ENCODE measurements at places on chromosomes 2 and 18. TPM values are rescaled to one million over a fixed set of nuclear protein-coding genes. Genes with fewer than 3 reads are reported as not detected.

DNA sequence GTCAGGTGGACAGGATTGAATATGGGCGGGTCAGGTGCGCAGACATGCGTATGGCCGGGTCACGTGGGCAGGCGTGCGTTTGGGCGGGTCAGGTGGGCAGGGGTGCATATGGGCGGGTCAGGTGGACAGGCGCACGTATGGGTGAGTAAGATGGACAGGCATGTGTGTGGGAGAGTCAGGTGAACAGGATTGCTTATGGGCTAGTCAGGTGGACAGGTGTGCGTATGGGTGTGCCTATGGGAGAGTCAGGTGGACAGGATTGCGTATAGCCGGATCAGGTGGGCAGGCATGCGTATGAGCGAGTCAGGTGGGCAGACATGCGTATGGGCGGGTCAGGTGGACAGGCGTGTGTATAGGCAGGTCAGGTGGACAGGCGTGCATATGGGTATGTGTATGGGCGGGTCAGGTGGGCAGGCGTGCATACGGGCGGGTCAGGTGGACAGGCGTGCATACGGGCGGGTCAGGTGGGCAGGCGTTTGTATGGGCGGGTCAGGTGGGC lies 30.3 kb upstream of the KLF11 start:
- H3K27me3 ChIP-seq: no peaks in the 10 kb centered on the region
- no peak overlapping the region for H3K4me3 ChIP-seq
- no peak overlapping the region for H3K27ac ChIP-seq
- no peaks in the 10 kb centered on the region for H3K4me1 ChIP-seq
- no peak for DNase-seq
- no peaks in the 10 kb centered on the region for H3K36me3 ChIP-seq

SPC25 gene
- 27.7 TPM for total RNA-seq

STK17B gene
- total RNA-seq: 121 TPM

DNA sequence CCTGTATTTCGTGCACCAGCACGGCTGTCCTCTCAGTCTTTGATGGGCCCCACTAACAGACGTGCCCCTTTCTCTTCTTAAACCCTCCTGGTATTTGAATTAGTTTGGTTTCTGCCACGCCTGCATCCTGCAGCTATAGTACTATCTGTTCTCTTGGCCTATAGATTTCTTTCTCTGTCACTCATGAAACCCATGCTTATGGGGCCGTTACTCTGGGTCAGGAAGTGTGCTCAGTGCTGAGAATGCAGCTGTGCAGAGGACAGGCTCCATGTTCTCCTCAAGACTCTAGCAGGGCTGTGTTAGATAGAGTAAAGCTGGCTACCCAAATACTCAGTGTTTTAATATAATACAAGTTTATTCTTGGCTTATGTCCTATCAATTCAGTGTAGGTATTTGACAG lies 180.0 kb downstream of the INSIG2 start:
- DNase-seq: no peak
- H3K4me1 ChIP-seq: no peaks in the 10 kb centered on the region
- H3K36me3 ChIP-seq: no peaks in the 10 kb centered on the region
- H3K4me3 ChIP-seq: no peak overlapping the region
- H3K27ac ChIP-seq: no peak overlapping the region
- H3K27me3 ChIP-seq: no peaks in the 10 kb centered on the region

DNA sequence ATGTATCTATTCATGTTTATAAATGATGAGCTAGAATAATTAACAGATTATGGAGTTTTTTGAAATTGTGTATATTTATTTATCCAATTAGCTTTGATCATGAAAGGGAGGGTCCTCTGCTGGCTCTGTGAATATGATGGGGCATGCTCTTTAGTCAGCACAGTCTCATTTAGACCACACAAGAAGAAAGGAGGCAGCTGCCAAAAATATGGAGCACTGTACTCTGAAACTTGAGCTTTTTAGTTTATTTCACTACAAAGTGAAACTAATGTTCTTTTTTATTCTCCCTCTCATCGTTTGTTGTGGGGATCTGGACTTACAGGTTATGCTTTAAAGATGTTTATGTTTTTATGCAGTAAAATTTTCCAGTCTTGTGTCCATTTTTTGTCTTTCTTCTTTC lies 266.9 kb upstream of the GULP1 start:
- H3K27me3 ChIP-seq: no peaks in the 10 kb centered on the region
- H3K36me3 ChIP-seq: no peaks in the 10 kb centered on the region
- DNase-seq: no peak

SERPINB10 gene
- not detected for total RNA-seq

GRCh38 chr2:174335988-174336500 lies 1.3 kb downstream of the SP9 start:
- peak overlapping the region; percentile 30 for H3K4me3 ChIP-seq
- H3K27ac ChIP-seq: no peak overlapping the region
- H3K36me3 ChIP-seq: no peaks in the 10 kb centered on the region

DNA sequence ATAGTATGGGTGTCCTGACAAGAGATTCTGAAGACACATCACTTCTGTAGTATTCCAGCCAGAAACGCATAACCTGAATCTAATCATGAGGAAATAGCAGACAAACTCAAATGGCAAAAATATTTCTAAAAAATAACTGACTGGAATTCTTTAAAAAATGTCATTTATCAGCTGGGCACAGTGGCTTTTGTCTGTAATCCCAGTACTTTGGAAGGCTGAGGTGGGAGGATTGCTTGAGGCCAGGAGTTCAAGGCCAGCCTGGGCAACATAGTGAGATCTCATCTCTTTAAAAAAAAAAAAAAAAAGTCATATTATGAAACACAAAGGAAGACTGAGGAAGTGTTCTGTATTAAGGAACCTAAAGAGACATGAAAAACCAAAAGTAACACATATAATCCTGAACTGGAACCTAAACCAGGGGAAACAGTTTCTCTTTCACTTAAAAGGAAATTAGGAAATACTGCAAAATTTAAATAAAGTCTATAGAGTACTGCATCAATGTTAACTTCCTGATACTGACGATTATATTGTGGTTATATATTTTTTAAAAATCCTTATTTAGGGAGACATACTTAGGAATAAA lies 29.9 kb downstream of the SESTD1 start:
- no peaks in the 10 kb centered on the region for H3K36me3 ChIP-seq
- no peak overlapping the region for H3K4me3 ChIP-seq
- peaks cover under 1% of the 10 kb centered on the region for H3K4me1 ChIP-seq

DNA sequence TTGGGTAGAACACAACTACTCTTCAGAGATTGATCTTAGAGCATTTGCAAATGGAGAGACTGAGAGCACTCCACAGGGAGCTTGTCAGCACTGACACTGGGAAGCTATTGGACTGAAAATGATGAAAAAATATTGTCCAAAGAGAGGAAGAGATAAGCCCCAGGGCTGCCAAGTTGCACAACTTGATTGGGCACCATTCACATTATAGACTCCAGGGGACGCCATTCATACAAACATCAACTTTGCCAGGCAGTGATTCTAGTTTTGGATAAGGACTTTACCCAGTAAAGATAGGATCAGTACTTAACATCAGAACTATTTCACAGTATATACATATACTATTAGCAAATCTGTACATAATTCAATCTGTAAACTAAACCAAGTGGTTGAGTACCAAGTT lies 79.6 kb upstream of the MYCN start:
- no peaks in the 10 kb centered on the region for H3K27me3 ChIP-seq
- no peaks in the 10 kb centered on the region for H3K4me1 ChIP-seq
- DNase-seq: no peak
- no peak overlapping the region for H3K27ac ChIP-seq
- H3K36me3 ChIP-seq: no peaks in the 10 kb centered on the region
- no peak overlapping the region for H3K4me3 ChIP-seq

CTDP1 gene
- total RNA-seq: 38.0 TPM

RAMP1 gene
- 0.60 TPM for total RNA-seq

- no peaks in the 10 kb centered on the region for H3K36me3 ChIP-seq
- DNase-seq: no peak
- H3K4me1 ChIP-seq: no peaks in the 10 kb centered on the region
- H3K27ac ChIP-seq: no peak overlapping the region
- no peak overlapping the region for H3K4me3 ChIP-seq
These were observed 133.2 kb upstream of the EPAS1 start for GRCh38 chr2:46163804-46164528.

TTL gene
- 45.9 TPM for total RNA-seq

DYNAP gene
- not detected for total RNA-seq

DNA sequence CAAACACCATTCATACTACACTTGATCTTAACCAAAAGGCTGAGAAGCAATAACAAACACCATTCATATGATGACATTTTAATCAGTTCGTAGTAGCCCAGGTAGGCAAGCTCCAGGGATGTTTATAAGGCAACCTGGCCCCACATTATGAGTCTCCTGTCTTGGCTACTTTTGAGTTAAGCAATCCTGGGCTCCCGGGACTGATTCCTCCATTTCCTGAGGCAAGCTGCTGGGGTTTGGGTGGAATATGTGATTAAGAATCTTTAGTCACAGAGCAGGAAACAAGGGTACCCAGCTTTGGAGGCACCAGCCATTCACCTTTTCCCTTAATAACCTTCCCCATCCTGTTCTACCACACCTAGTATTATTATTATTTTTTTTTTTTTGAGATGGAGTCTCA lies 24.5 kb upstream of the SPRED2 start:
- H3K4me3 ChIP-seq: no peak overlapping the region
- DNase-seq: no peak
- H3K36me3 ChIP-seq: no peaks in the 10 kb centered on the region
- no peaks in the 10 kb centered on the region for H3K27me3 ChIP-seq
- no peaks in the 10 kb centered on the region for H3K4me1 ChIP-seq
- no peak overlapping the region for H3K27ac ChIP-seq

GRCh38 chr18:57080479-57080878 lies 66.4 kb upstream of the BOD1L2 start:
- no peaks in the 10 kb centered on the region for H3K36me3 ChIP-seq
- H3K4me1 ChIP-seq: peaks cover 11% of the 10 kb centered on the region
- no peaks in the 10 kb centered on the region for H3K27me3 ChIP-seq
- H3K4me3 ChIP-seq: no peak overlapping the region
- DNase-seq: no peak
- no peak overlapping the region for H3K27ac ChIP-seq

Measured in CD8-positive, alpha-beta memory T cell (primary cell).